ENCODE measurements at places on chromosomes 16 and 17.

DNA sequence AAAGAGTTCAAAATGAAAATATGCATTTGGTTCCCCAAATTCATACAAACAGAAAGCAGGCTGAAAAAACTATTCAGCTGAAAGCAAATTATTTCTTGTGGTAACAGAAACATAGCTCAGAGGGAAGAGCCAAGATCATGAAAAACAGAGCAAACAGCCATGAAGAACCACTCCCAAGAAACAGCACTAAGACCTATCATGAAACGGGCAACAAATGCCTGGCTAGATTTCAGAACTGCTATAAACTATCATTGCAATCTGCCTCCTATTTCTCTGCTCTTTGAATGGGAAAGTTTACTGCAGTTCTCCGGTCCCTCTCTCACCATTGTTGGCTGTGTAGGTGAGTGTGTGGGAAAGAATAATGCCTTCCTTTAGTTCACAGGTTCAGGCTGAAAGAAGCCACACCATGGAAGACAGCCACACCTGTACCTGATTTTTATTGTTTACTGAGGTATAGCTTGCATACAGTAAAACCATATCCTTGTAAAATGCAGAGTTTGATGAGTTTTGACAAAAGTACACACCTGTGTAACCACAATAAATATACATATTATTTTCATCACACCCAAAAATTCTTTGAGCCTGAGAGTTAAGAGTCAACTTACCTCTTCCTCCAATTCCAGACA, 48.2 kb downstream of the CEP112 start:
- DNase-seq, result no peak

- no peak for DNase-seq
Observed at GRCh38 chr16:79081297-79082066, 519.1 kb downstream of the MAF start.

DNA sequence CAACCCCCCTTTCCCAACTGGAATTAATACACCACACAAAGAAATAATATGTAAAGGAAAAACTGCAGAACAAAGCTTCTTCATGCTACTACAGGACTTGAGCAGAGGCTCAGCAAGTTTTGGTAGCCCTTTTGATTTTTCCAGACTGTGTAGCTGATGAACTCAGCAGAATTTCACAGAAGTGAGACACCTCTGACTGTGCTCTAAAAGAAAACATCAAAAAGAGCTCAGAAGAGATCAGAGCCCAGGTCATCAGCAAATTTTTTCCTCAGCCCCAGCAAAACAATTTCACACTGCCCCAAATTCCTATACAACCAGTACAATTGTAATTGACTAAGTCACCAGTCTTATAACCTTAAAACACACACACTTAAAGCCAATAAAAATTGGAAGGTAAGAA, 38.0 kb downstream of the TTC19 start:
- DNase-seq, result no peak

GRCh38 chr17:79388556-79389295, 222.1 kb downstream of the RBFOX3 start:
- peak; percentile 41 for DNase-seq

DNA sequence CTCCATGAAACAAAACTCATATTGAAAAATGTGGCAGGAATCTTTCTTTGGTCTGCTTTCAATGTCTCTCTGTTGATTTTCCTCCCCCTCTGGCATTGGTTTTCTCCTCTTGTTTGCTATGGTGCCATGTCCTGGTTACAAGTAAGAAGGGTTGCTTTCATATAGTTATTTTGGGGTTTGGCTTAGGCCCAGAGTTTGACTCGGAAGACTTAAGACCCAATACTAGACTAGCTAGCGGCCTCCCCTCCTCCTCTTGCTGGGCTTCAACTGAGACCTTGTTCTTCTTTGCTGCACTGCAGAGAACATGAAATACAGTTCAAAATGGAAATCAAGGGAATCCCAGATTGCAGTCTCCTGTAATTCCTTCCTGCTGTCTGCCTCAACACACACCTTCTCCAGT, 30.0 kb upstream of the CLEC18A start:
- DNase-seq, result no peak

Measured in H1 (cell line).